Activated CD8-positive, alpha-beta T cell treated with anti-CD3 and anti-CD28 coated beads for 36 hours (primary cell): ENCODE measurements at places on chromosomes 11 and 22. TPM values are rescaled to one million over a fixed set of nuclear protein-coding genes. Genes with fewer than 3 reads are reported as not detected.

Gene INS
- not detected for total RNA-seq

Gene RASGRP2
- 8.2 TPM for total RNA-seq

Gene HEPN1
- not detected for total RNA-seq

Gene SIK3
- total RNA-seq = 18.7 TPM

Gene KCNJ5
- not detected for total RNA-seq

DNA sequence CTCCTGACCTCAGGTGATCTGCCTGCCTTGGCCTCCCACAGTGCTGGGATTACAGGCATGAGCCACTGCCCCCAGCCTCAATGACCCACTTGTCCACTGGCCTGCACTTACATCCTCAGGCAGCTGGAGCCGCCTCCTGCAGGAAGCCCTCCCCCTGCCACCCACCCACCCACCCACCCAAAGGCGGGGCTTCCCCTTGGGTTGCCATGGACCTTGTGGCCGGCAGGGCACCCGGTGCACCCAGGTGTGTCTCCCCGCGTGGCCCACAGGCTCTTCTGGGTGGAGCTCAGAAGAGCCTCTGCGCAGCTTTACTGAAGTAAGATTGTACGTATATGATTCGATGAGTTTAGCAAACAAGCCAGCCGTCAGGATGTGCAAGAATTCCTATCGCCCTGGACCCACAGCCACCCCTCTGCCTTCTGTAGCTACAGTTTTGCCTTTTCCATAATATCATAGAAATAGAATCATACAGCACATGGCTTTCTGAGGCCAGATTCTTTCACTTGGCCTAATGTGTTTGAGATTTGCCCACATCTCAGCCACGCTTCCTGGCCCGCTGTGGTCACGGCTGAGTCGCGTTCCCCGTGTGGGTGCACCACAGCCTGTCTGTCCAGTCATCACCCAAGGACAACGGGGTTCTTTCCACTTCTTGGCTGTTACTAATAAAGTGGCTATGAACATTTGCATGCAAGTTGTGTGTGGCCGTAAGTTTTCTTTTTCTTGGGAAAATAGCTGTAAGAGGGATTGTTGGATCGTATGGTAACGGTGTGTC is 5.3 kb upstream of the BRSK2 start:
- peak overlapping the region; percentile 64 for H3K27ac ChIP-seq
- no peaks in the 10 kb centered on the region for H3K36me3 ChIP-seq
- H3K4me1 ChIP-seq = peaks cover 18% of the 10 kb centered on the region
- DNase-seq = peak; percentile 66
- no peak overlapping the region for H3K4me3 ChIP-seq

DNA sequence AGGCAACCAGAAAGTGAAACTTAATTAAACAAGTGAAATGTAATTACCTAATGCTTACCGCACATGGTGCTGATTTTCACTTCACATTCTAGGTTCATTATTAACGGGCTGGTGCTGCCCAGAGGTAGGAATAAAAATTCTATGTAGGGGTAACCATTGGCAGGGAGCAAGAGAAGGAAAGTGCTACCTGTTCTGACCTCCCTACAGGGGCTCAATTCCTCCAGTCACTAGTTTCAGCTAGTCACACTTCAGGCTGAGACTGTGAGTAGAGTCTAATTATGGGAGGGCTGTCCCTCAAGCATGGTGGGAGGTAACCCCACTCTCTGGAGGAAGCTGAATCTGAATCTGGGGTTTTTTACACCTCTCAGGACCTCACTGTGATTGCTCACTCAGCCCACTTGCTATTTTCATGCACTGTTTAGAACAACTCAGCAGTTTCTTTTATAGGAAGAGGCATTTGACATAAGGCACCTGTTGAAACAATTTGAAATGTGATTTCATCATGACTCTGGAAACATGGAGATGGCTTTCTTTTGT is 75.4 kb downstream of the MAML2 start:
- H3K4me3 ChIP-seq = peak overlapping the region; percentile 58
- peaks cover 39% of the 10 kb centered on the region for H3K36me3 ChIP-seq
- peak overlapping the region; percentile 90 for H3K27ac ChIP-seq
- H3K4me1 ChIP-seq = peaks cover 89% of the 10 kb centered on the region
- peak; percentile 79 for DNase-seq

DNA sequence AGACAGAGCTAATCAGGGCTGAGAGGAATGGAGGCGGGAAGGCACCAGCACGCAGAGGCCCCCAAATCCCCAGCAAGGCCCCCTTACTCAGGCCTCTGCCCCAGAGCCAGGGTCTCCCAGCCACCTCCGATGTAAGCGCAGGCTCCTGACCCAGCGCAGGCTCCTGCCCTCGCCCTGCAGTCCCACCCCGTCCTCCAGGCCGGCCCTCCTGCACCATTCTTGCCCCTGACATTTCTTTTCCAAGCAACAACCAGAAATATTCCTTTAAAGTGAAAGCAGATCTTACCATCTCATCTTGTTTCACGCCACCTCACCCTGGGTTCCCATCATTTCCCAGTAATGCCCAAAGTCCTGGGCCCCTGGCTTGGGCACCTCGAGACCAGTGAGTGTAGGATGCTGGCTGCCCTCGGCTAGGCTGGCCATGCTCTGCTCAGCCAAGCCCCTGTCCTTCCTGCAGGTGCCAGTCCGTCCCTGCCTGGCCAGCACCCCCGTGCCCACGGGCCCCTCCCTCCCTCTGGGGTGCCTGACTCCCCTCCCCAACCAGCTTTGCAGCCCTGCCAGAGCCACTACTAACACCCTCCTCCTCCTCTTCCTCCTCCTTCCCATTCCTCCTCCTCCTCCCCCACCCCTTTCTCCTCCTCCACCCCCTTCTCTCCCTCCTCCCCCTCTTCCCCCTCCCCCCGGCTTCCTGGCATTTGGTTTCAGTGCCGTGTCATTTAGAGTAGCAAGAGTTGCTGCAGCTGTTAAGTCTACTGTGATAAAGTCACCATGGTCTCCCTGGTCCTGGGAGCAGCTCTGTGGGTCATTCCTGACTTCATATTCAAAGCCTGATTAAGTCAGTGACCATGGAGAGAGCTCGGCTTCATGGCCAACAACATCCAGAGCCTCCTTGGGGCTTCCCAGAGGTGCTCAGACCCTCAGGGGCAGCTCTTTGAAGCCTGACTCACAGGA is 78.7 kb downstream of the PIWIL3 start:
- H3K4me3 ChIP-seq = no peak overlapping the region
- no peak overlapping the region for H3K27ac ChIP-seq
- no peaks in the 10 kb centered on the region for H3K4me1 ChIP-seq
- no peaks in the 10 kb centered on the region for H3K36me3 ChIP-seq
- no peak for DNase-seq
- no peaks in the 10 kb centered on the region for H3K27me3 ChIP-seq

GRCh38 chr11:12376259-12377081 is 901 bp upstream of the PARVA start:
- no peaks in the 10 kb centered on the region for H3K36me3 ChIP-seq
- peaks cover 8% of the 10 kb centered on the region for H3K4me1 ChIP-seq
- H3K4me3 ChIP-seq = peak overlapping the region; percentile 42
- no peak overlapping the region for H3K27ac ChIP-seq
